ENCODE measurements at places on chromosomes 3 and 15.

DNA sequence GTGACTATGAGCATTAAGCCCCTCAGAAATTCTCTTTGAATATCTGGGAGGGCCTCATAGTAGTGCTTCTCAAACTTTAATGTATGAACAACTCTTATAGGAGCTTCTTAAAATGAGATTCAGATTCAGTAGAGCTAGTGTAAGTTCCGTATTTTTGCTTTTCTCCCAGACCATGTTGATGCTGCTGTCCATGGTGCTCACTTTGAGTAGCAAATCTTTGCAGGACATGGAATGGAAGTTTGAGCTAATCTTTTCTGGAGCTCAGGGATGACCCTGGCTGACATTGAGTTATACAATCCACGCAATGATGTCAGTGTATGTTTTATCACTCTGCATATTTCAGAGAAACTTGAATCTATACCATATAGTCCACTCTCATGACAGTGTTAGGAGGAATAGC lies 134.2 kb downstream of the OTOL1 start:
- DNase-seq = no peak

- DNase-seq = no peak
Observed at GRCh38 chr3:111321786-111322185, 220.2 kb upstream of the CD96 start.

- DNase-seq = no peak
Observed at GRCh38 chr3:149816311-149816710, 3.3 kb downstream of the RNF13 start.

DNA sequence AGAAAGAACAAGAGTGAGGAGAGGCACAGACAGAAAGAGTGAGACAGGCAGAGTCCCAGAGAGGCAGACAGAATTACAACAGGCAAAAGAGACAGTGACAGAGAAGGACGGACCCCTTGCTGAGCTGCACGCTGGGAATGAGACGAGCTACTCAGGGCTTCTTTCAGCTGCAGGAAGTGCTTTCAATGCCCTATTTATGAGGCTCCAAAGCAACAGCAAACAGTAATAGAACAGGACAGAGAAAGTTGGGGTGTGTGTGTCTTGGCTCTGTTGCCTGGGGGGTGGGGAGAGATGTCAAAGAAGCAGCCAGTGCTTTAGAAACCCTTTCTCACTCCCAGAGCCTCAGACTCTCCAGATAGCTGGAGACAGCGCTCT lies 502 bp upstream of the TIMP4 start:
- no peak for DNase-seq

DNA sequence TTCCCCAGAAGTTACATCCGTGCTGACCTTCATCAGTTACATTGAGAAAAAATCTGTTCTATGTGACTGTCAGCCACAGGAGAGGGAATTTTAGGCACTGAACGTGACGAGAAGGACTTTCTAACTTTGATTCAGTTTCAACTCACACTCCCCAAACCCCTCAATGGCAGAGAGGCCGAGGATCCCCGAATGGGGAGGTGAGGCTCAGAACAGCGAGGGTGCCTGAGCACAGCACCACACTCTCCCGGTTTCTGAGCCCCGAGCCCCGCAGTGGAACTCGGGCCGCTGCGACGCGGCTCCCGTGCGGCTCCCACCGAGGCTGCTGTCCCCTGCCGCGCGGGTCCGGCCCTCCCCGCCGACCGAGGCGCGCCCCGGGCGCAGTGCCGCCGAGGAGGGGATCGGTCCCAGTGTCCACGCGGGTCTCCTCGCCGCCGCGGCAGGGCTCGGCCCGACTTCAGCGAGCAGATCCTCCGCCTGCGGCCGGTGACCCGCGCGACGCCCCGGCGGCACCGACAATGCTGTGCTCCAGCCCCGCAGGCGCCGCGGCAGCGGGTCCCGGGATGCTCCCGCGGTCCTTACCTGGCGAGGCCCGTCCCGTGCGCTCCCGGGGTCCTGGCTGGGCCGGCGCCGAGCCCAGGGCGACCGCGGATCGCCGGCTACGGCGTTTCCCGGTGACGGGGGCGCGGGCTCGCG lies 439 bp downstream of the CTXND1 start:
- DNase-seq = no peak

GRCh38 chr15:57580428-57580827 lies 11.3 kb upstream of the MYZAP start:
- DNase-seq = no peak

- no peak for DNase-seq
Observed at GRCh38 chr3:79258479-79258878, 509.3 kb downstream of the ROBO1 start.

Measured in RWPE1 (cell line).